ENCODE measurements at places on chromosomes 6 and 20. TPM values are rescaled to one million over a fixed set of nuclear protein-coding genes. Genes with fewer than 3 reads are reported as not detected.

Gene COX4I2
- total RNA-seq: not detected

DNA sequence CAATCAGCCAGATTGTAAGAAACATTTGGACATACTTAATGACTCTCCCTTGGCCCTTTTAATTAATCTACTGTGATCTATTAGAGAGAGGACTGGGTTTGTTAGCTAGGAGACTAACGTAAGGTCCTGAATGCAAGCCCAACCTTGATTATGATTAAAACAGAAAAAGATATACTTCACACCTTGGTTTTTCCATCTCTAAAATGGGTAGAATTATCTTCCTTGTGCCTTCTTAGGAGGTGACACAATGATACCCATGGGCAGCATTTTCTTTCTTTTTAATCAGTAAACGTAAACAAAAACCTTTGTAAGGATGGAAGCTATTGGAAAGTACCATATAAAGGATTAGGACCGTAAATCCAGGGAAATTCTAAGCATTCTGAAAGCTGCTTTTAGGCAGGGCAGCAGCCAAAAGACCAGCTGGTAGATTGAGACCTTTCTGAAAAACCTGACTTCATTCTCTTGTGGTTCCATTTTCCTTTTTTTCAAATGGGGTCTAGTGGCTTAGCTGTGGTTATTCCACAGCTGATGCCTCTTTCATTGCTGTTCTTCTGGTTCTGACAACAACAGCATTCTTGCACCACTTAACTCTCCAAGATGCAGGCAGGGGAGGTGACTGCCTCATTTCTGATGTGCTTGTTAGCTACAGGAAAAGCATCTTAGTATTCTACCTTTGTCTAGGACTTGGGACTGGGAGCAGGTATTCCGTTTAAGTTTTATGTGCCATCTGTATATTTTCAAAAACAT lies 27.4 kb downstream of the RREB1 start:
- no peak for DNase-seq

- DNase-seq: no peak
These were observed 21.4 kb upstream of the TXLNB start for GRCh38 chr6:139313229-139313628.

Gene FAM209B
- total RNA-seq: not detected

DNA sequence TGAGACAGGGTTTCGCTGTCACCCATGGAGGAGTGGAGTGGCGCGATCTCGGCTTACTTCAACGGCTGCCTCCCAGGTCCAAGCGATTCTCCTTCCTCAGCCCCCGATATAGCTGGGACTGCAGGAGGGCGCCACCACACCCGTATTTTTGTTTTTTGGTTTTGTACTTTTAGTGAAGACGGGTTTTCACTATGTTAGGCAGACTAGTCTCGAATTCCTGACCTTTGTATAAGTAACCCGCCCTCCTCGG lies 115.4 kb upstream of the BTN3A2 start:
- no peak for DNase-seq

Gene TREML1
- total RNA-seq: not detected

- DNase-seq: no peak
These were observed 9.0 kb downstream of the PAK5 start for GRCh38 chr20:9829835-9830234.

GRCh38 chr6:139184459-139184858 lies 49.6 kb downstream of the HECA start:
- no peak for DNase-seq

Gene PTPRT
- total RNA-seq: 0.28 TPM

DNA sequence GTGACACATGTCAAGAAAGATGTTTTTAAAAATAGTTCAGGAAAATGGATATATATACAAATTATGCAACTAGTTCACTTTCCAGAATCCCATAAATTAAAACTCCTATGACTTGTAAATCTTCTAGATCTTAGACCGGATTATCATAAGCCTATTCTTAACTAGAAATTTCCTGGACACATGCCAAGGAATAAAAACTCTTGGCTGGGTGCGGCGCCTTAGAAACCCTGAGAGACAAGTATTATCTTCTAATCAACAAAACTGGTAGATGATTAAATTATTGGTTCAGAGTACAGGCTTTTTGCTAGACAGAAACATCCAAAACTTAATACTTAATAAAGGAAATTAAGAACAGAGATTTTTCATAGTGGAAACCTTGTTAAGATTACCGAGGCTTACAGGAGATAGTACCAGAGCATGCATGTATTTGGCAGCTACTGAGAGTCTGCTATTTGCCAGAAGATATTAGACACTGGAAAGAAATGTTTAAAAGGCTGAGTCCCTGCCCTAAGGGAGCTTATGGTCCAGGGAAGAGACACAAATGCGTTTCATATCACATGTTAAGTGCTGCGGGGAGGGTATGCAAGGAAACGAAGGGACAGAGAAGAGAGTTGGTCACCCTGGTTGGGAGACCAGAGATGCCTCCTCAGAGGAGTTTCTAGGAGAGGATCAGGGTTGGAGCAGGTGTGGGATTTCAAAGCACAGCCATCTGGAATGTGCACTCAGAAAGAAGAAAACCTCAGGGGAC lies 46.5 kb upstream of the IFNGR1 start:
- DNase-seq: no peak

DNA sequence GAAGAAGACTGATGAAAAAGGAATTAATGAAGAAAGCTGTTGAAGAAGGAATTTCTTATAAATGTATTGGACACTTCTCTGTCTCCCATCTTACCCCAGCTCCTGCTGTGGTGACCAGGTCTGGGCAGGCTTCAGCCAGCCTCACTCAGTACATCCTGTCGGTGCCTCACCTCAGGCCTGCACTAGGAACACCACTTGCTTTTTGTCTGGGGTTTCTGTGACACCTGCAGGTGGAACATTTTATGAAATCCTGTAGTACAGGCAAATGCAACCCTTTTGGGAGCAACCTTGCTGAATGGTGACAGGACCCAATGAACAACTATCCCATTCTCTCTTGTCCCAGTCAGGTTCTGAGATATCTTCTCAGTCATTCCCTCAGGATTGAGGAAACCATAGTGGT lies 129.7 kb downstream of the PRDM13 start:
- no peak for DNase-seq

Measured in cardiac muscle cell (in vitro differentiated cells and primary cell).